ENCODE measurements at places on chromosomes 6 and 20.

- no peak for DNase-seq
These were observed 15.7 kb downstream of the FOXQ1 start for GRCh38 chr6:1327630-1328029.

DNA sequence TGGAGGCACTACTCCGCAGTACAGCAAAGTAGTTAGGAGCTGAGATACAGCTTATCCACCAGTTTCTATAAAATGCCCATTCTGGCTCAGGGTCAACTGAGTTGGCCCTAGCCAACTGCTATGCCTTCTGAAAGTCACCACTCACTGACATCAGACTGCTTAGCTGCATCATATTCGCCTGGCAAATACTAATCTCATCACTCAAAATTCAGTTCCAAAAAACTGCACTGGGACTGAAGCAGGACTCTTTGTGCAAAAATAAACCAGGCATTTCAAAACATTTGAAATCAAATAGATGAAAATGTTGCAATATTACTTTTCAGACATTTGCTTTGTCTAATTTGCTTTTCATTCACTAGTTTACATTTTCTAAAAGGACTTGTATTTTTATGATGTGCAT lies 230.0 kb downstream of the ALDH8A1 start:
- DNase-seq = no peak

GRCh38 chr6:45591306-45591705 lies 213.6 kb upstream of the SUPT3H start:
- DNase-seq = no peak

DNA sequence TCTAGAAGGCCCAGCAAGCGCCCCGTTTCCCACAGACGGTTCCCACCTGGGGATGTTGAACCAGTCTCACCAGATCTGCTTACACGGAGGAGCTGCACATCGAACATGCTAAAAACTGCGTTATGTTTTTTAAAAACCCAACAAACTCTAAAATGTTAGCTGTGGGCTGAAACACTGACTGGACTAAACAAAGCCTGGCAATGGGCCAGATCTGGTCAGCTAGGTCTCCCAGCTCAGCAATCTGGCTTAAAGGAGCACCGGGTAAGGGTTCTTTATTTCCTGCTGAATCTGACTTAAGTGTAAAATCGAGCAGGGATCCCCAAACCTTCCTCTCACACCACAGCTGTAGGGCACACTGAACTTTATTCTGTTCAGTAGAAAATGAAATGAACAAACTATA lies 156.9 kb downstream of the FOXC1 start:
- DNase-seq = no peak

GRCh38 chr6:18477301-18477941 lies 90.3 kb downstream of the RNF144B start:
- no peak for DNase-seq

DNA sequence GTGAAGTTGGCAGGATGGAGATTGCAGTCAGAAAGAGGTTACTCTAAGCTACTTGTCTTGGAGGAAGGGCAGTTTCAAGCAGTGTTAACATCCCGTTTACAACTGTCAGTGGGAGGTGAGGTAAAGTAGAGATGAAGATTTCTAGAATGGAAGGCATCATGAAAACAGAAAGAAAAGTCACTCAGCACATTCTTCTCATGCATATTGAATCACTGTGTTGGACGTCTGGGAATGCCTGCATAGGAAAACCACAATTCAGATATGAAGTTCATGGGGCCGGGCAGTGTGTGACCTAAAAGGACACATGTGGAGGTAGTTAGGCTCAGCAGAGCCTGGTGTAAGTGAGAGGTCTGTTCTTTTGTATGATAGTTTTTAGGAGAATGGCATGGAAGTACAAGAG lies 73.5 kb upstream of the LAMP5 start:
- DNase-seq = no peak

- DNase-seq = no peak
These were observed 4.5 kb downstream of the MKKS start for GRCh38 chr20:10429443-10429981.

GRCh38 chr6:81755551-81755950 lies 3.1 kb upstream of the TENT5A start:
- DNase-seq = no peak

- peak; percentile 57 for DNase-seq
These were observed 48.9 kb downstream of the NOL4L start for GRCh38 chr20:32535953-32536823.

DNA sequence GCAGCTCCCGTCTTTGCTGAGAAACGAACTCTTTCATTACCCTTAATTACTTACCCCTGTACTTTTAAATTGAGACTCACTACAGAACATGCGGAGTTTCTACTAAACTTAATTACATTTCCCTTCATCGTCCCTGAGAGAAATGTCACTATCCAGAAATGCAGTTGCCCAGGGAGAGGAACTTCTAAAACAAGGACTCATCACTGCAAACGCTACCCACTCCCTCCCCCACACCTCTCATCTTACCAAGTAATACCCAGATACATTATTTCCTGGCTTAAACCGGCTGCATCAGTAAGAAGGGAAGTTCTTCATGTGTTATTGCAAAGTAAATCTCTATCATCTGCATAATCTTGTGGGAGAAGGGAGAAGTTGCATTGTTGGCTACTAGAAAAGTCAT lies 138.3 kb downstream of the IPCEF1 start:
- DNase-seq = no peak

- no peak for DNase-seq
These were observed 34.3 kb downstream of the C6orf132 start for GRCh38 chr6:42108071-42108470.

GRCh38 chr6:13428583-13429405 lies 58.6 kb downstream of the GFOD1 start:
- DNase-seq = no peak

- DNase-seq = no peak
These were observed 16.9 kb downstream of the RREB1 start for GRCh38 chr6:7124636-7125035.

DNA sequence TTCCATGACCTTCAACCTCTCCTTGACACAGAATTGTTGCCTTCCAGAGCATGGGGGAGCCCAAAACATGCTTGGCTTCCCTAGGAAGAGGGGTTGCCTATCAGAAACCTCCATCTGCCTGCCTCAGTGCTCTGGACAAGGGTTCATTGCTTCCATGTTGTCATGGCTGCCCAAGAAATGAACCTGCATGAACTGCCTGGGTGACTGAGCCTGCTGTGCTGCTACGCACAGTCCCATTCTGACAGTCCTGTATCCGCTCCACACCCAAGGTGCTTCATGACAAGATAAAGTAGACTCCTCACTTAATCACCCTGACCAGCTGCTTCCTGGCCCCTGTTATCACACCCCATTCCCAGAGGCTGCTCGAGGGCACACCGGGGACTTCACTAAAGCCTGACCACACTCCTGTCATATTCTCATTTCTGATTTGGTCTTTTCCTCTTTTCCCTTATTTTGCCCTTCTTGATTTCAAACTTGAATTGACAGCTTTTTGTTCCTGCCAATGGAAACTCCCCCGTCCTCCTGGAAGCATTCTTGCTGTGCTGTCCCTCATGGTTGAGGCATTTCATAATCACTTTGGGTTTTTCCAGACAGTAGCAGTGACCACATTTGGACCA lies 31.9 kb downstream of the GMPR start:
- no peak for DNase-seq
